Stimulated activated CD4-positive, alpha-beta T cell treated with anti-CD3 and anti-CD28 coated beads, Interleukin-12 subunit alpha, Interleukin-12 subunit beta, amount 100 ng/mL, for 48 hours (primary cell): ENCODE measurements at places on chromosomes 1 and 21.
A peak's percentile ranks its signal among the peaks of the same experiment; 100 is the strongest.

- DNase-seq = no peak
Observed at GRCh38 chr21:44390886-44391285, 37.5 kb downstream of the TRPM2 start.

DNA sequence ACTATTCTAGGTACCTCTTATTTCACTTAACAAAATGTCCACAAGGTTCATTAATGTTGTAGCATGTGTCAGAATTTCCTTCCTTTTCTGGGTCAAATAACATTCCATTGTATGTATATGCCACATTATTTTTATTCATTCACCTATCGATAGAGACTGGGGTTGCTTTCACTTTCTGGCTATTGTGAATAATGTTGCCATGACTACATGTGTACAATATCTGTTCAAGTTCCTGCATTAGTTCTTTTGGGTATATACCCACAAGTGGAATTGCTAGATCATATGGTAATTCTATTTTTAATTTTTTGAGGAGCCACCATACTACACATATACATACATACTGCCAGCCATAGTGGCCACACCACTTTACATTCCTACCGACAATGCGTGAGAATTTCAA, 158.4 kb downstream of the ZZZ3 start:
- DNase-seq = no peak

DNA sequence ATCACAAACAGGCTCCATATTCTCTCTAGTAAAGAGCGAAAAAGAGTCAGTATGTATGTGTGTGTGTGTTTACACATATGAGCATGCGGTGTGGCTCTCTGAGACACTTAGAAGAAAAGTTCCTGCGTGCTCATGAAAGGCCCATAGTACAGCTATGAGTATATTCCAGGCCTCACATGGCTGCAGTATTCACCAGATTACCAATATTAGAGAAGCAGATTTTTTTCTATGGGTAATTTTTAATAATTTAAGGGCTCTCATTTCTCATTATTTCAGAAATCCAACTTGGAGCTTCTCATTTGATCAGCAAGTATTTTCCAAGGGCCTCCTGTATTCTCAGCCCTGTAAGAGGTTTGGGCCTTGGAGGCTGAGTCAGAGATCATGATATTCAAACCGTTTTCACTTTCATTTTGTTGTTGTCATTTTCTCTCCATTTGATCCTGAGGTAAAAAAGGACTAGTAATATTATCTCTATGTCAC, 232.9 kb upstream of the SGIP1 start:
- DNase-seq = peak; percentile 30

- DNase-seq = no peak
Observed at GRCh38 chr1:11729498-11730428, 6.2 kb upstream of the AGTRAP start.

- DNase-seq = no peak
Observed at GRCh38 chr1:101507547-101507971, 270.7 kb downstream of the S1PR1 start.

GRCh38 chr1:213988507-213989001, 781 bp downstream of the PROX1 start:
- no peak for DNase-seq

GRCh38 chr1:221458447-221459156, 283.3 kb downstream of the DUSP10 start:
- DNase-seq = no peak

GRCh38 chr1:94866164-94866807, 46.1 kb downstream of the SLC44A3 start:
- DNase-seq = no peak

DNA sequence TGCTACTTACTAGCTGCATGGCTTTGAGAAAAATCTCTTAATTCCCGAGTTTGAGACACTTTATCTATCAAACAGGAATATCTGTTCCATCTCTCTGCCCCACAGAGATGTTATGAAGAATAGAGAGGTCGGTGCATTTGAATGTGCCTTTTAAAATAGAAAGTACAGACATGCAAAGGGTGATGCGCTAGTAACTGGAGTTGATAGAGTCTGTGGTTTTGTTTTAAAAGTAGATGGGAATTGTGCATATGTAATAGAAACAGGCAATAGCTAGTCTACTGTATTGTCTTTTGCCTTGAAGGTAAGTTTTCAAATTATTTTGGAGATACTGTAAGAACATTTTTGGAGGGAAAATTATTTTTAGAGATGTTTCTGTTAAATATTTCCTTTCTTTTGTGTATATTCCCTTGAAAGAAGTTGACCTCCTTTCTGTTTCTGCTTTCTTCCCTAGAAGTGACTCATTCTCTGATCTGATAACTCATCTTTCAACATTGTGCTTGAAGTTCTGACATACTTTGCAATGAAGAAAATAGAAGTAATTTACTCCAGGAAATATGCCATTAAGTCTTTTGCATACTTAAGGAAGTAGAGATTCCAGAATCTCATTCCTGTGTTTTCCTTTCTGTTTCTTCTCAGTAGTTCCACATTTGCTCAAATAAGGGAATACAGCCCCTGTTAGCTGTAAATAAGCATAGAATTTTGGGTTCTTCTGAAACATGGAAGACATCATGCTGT, 151.6 kb downstream of the SDCCAG8 start:
- no peak for DNase-seq

GRCh38 chr1:209542585-209542984, 40.9 kb upstream of the CAMK1G start:
- no peak for DNase-seq

GRCh38 chr1:40628903-40629292, 36.6 kb downstream of the RIMS3 start:
- no peak for DNase-seq

GRCh38 chr1:156379420-156380165, 10.6 kb downstream of the RHBG start:
- no peak for DNase-seq

- DNase-seq = no peak
Observed at GRCh38 chr1:203662360-203662759, 35.7 kb downstream of the ATP2B4 start.

- no peak for DNase-seq
Observed at GRCh38 chr1:170978371-170978910, 43.1 kb downstream of the MROH9 start.

GRCh38 chr1:205396967-205397616, 24.8 kb downstream of the LEMD1 start:
- peak; percentile 5 for DNase-seq

DNA sequence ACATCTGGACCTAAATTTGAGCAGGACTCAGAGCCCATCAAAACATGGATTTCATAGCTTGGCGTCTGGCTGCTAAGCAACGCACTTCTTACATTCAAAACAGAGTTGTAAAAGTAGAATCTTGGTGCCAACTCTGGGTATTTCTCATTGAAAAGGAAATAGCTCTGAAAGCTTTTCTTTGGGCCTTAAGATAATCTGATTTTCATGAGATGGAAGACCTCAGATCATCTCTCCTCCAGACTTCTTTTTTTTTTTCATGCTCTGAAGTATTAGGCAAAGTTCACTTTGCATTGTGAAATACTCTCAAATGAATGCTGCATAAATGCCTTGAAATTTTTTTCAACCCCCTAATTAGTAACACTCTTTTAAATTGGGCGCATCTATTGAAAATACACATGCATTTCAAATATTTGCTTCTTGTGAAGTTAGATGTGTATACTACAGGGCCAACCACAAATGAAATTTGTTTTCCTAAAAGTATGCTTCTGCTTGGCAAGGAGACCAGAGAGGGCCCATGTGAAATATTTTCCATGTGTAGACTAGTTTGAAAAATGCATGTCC, 4.2 kb downstream of the ADAMTS5 start:
- DNase-seq = no peak

DNA sequence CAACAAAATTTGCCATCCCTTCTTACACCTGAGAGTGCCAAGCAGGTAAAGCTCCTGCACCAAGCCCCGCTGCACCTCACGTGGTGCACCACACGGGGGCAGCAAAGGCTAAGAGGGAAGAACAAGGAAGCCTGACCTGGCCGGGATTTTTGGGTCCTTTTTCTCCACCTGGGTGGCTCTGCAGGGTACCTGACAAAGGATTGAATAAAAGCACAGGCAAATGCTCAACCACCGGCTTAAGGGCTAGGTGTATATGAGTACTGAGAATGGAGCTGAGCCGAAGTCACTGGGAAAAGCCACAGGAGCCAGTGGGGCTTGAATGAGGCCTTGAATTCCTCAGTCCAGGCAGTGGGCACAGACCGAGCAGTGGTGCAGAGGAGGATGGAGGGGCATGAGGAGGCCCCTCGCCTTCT, 36.4 kb downstream of the ZNF697 start:
- DNase-seq = peak; percentile 62

- no peak for DNase-seq
Observed at GRCh38 chr1:1080122-1080757, 6.1 kb upstream of the RNF223 start.

GRCh38 chr1:200206340-200206739, 178.8 kb downstream of the NR5A2 start:
- no peak for DNase-seq

- no peak for DNase-seq
Observed at GRCh38 chr1:17670587-17671313, 84.4 kb upstream of the ACTL8 start.

- DNase-seq = no peak
Observed at GRCh38 chr1:165826565-165827267, 698 bp upstream of the UCK2 start.

- no peak for DNase-seq
Observed at GRCh38 chr1:45103534-45103933, 91.5 kb downstream of the UROD start.

GRCh38 chr1:8870616-8871538, 7.6 kb downstream of the ENO1 start:
- DNase-seq = no peak

- no peak for DNase-seq
Observed at GRCh38 chr1:175580841-175581240, 162.6 kb downstream of the TNR start.

DNA sequence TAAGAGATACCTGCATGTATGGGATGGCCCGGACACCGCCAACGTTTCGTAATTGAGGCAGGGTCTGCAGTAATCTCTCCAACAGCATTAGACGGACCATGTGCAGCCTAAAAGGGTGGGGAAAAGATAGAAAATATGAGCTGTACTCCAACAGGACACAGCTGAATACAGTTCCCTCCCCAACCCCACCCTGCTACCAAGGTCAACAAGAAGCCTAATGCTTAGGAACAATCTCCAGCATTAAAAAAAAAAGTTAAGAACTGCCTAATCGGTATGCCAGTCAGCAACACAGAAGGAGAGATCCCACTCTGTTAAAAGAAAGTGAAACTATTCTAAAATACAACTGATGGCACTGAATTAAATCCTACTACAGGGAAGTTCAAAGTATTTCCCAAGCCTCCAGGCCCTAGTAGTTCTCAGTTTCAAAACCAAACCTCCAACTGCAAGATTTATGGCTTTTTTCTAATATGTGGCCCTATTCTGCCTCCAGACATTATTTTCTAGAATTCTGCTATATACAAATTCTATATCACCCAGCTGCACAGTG, 81.0 kb downstream of the UBR4 start:
- DNase-seq = no peak

DNA sequence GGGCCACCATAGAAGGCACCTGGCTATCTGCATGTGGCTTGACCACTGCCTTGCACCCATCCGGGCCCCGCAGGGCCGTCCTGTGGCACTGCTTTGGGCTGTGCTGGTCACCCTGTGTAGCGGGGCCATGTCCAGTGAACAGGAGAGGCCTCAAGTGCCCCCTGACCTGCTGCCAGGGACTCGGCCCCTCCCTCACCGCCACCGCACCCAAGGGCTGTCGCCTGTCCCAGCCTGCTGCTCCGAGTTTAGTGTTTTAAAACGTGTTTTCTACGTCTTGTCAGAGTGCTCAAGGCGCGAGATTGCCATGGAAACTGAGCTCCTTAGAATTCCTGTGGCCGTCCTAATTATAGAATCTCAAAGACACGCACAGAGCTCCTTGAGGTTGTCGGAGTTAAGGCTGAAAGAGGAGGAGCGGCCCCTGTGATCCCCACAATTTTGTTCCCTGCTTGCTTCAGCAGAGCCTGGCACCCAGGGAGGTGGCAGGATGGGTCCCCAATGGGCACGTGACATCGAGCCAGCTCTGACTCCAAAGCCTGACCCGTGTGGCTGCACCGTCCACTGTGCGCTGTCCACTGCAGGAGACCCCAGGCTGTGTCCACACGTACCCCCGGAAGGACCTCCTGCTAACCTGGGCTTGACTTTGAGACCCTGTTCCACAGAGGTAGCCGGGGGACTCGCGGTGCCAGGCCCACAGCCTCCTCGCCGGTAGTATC, 66.2 kb downstream of the FAAP20 start:
- DNase-seq = no peak

GRCh38 chr1:118043624-118044023, 114.1 kb downstream of the WDR3 start:
- DNase-seq = no peak

DNA sequence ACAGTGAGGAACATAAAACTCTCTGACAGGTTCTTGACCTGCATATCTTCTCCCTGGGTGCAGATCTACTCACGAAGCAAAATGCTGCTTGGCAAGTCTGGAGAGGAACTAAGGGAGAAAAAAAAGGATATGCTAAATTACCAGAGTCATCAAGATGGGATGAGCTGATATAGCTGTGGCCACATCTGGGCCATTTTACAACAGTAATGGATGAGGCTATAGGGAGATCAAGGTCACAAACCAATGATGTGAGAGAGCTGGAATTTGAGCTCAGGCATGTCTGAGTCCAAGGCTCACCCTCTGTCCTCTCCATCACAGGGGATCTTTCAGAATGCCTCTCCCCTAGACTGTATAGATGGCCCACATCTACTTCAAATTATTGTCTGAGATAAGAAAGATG, 26.2 kb downstream of the ZMYND12 start:
- DNase-seq = no peak

DNA sequence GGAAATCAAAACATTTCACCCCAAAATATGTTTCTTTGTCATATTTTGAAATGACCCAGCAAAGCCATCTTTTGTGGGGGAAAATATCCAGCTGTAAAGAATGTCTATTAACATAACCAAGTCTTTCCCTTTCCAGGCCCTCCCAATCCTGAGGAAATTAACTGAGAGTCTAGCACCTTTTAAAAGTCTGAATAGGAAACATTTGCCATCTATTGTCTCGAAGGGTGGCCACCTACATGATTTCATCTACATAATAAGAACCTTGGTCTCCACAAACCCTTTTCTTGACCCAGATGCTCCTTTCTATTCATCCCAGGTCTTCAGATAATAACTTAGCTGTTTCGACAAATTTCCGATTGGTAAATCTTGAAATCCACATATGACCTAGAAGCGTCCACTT, 5.4 kb upstream of the MT1HL1 start:
- DNase-seq = no peak

GRCh38 chr1:8025671-8026144, 401 bp downstream of the ERRFI1 start:
- DNase-seq = no peak

GRCh38 chr21:15183813-15184257, 119.0 kb upstream of the NRIP1 start:
- DNase-seq = no peak

GRCh38 chr1:185488808-185489207, 171.8 kb upstream of the IVNS1ABP start:
- DNase-seq = no peak

- no peak for DNase-seq
Observed at GRCh38 chr21:33783187-33783979, 132.2 kb downstream of the ATP5PO start.

GRCh38 chr21:29621525-29621924, 318.3 kb downstream of the GRIK1 start:
- DNase-seq = no peak

GRCh38 chr1:72435025-72435424, 152.7 kb upstream of the NEGR1 start:
- DNase-seq = no peak

- no peak for DNase-seq
Observed at GRCh38 chr1:8586438-8586837, 231.0 kb downstream of the RERE start.
